Upper lobe of right lung (tissue), 1 donor: ENCODE measurements at places on chromosomes 5 and 9. TPM values are rescaled to one million over a fixed set of nuclear protein-coding genes. Genes with fewer than 3 reads are reported as not detected.

DNA sequence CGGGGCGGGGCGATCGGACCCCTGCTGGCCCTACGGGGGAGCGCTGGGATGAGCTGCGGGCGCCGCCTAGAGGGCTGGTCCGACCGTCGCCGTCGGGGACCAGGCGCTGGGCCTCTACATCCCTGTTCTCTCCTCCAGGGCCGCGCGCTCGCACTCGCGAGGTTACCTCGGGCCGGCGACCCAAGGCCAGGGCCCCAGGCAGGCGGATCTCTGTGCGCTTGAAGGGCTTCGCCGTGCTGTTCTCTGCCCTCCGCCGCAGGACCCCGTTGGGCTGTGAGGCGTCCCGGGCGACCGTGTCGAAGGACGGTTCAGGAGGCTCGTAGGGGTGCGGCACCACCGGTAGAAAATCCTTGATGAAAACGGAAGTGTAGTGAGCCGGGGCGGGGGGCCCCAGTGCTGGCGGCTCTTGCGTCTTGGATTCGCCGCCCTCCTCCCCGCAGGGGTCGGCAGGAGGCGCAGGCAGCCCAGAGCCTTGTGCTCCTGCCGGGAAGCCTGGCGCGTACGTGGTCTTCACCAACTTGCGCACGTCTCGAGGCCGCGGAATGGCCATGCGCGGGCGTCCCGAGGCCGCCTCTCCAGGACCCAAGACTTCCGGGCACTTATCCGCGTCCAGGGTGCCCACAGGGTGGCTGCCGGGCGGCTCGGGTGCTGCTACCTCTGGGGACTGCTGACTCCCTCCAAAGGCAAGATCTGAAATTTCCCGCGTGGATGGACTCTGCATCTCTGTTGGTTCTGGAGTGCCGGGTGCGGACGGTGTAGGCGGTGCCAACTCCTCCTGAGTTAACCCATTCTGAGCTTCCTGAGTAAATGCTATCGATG, 2.0 kb downstream of the PROB1 start:
- peak; percentile 84 for DNase-seq

GRCh38 chr9:3181049-3181953, 337.4 kb upstream of the PUM3 start:
- peak; percentile 70 for DNase-seq

GRCh38 chr5:137367951-137368350, 131.2 kb downstream of the SPOCK1 start:
- no peak for DNase-seq

The APBB3 gene
- 25.8 TPM for total RNA-seq

- DNase-seq = no peak
Observed at GRCh38 chr5:74272024-74272775, 368.3 kb downstream of the ENC1 start.

DNA sequence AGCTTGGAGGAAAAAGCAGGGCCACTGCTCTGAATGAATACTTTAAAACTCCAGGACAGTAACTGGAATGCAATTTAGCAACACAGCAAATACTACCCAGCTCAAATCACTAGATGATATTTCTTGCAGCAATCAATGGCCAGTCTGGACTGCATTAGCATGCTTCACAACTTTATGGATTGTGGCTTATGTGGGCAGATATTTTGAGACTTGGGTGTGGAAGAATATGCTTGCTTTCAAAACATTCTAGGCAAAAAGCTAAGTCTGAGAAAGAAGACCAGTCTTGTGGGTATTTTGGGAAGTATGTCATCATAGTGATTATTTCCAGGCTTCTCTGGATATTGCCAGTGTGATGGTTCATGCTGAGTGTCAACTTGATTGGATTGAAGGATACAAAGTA, 3.1 kb downstream of the RANBP3L start:
- DNase-seq = no peak

- DNase-seq = no peak
Observed at GRCh38 chr9:72880821-72881220, 72.0 kb downstream of the ALDH1A1 start.

The DMRT3 gene
- total RNA-seq = not detected

GRCh38 chr5:136023958-136024541, 4.7 kb upstream of the TGFBI start:
- DNase-seq = no peak

DNA sequence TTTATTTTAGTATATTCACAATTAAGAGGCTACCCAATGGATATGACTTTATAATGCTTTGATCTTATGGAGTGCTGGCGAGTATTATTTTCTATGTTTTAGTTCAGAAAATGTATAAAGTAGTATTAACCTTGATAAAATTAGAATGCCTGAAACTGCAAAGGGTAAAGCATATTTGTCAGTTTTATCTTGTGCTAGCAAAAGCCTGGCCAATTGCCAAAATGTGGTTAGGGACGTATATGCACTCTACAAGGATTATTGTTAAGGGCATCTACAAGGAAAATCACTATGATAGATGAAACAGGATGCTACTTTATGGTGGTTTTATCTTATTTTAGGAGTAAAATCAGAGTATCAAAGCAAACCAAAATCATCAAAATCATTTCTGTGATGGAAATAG, 281.7 kb downstream of the CCDC171 start:
- no peak for DNase-seq

- no peak for DNase-seq
Observed at GRCh38 chr9:85130260-85130659, 460.7 kb downstream of the NTRK2 start.

The RETREG1 gene
- total RNA-seq = 22.8 TPM
